ENCODE measurements at places on chromosomes 13 and 19.

DNA sequence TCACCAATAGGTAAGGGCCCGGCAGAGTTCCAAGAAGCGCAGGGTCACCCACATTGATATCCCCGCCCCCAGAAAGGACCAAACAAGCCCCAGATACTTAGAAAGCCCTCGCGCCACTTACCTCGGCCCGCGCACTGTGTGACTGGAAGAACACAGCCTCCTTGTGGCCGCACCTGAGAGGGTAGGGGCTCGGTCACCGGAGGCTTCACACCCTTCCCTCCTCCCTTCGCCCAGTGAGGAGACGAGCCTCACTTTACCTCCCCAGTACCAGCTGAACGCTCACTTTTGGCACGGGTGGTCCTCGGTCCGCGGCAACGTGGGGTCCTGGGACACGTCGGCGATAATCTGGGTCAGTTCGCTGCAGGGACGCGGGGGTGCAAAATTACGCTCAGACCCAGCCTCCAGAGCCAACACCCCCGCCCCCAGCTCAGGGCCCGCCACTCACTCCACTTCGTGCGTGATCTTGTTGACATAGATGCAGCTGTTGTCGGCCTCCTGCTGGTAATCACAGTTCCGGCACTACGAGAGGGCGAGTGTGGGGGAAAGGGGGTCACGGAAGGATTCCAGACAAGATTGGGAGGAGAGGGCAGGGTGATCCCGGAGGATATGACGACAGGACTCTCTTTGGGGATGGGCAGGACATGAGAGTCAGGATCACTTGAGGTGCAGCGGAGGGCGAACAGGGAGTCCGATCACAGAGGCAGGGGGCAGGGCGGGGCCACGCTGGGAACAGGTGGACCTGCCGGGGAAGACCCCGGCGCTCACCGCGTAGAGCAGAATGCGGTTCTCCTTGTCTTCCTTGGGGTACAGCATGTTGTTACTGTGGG is 568 bp downstream of the POLR2I start:
- peak; percentile 50 for DNase-seq

DNA sequence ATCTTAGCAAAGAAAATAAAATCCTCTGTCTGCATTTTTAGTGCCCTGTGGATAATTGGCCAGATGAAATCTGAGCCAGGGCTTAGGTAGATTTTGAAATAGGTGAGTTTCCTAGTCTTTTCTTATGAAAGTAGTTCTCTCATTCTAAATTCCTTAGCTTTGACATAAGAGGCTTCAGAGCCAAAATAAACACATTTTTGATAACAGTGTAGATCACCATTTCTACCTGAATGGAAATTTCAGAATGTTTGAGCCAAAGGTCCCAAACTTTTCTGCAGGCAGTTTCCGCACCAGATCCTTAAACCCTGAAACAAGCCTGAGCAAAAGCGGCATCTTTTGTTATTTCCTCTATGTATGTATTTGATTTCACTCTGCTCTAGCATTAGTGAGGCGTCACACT is 551.2 kb downstream of the EFNB2 start:
- no peak for DNase-seq

DNA sequence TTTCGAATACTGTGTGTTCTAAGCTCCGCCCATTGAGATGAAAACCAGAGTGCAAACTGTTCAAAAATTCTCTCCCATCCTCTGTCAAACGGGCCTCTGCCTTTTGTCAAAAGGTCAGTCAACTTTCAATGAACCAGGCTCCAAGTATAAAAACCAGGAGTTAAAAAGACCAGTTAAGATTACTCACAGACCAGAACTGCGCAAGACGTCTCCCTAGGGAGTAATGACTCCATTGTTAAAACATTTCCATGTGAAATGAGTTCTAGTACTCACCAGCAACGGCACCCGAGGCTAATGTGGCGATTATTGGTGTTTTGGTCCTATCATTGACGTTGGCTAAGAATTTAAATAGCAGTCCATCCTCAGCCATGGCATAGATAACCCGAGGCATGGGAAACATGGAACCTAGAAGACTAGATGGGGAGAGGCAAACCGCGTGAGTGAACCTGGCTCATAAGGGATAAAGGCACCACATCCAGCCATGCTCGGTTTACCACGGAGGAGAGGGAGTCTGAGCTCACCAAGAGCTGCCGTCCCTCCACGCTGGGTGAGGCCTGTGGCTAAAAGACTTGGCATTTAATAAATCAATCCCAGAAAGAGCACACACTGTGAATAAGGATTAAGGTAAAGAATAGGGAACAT is 73.3 kb downstream of the SLC7A1 start:
- no peak for DNase-seq

DNA sequence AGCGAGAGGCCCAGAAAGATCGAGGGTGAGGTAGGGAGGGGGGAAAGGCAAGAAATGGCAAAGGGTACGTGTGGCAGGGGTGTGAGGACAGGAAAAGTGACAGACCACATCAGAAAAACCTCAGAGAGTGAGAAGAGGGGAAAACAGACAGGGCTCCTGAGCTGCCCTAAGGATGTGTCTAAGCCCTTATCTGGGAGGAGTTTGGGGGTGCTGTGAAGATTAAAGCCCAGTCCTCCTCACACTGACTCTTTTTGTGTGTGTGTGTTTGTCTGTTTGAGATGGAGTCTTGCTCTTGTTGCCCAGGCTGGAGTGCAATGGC is 703 bp upstream of the PTH2 start:
- DNase-seq = no peak

DNA sequence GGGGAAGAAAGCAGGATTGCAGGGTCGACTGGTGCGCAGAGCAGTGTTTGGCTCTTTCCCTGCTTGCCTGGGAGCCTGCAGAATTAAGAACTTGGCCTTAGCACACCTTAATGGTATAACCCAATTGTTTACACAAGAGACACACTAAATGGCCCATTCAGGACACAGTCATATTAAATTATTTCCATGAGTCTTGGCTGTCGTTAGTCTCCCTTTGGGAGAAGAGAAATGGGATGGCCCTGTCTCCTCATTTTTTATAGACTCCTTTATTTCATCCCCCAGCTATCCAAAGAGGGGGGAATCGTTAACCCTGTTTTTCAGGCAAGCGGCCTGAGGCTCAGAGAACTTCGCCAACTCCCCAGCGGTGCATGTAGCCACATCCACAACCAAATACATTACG is 282.5 kb downstream of the SUCLA2 start:
- no peak for DNase-seq

- DNase-seq = no peak
Measured at GRCh38 chr13:51625555-51626345, 41.5 kb downstream of the WDFY2 start.

DNA sequence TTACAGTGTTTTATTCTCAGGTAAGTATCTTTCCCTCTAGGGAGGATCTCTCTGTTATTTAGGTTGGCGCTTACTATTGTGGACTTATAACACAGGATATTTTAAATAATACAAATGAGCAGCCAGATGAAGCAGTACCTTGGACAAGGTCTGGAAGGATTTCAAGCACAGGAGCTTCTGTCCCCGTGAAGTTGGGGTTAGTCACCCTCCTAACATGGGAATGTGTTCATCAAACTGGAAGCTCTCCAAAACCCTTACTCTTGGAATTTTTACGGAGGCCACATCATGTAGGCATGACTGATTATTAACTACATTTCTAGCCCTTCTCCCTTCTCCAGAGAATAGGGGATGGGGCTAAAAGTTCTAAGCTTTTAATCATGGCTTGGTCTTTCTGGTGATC is 38.3 kb upstream of the SPRY2 start:
- no peak for DNase-seq

- no peak for DNase-seq
Measured at GRCh38 chr13:98781905-98782304, 29.4 kb upstream of the SLC15A1 start.

Data from NCI-H1105 treated with DMSO at 0.1 percent for 48 hours (cell line).